Ecto neural progenitor cell (in vitro differentiated cells): ENCODE measurements at places on chromosomes 7 and 10.
A peak's percentile ranks its signal among the peaks of the same experiment; 100 is the strongest.

DNA sequence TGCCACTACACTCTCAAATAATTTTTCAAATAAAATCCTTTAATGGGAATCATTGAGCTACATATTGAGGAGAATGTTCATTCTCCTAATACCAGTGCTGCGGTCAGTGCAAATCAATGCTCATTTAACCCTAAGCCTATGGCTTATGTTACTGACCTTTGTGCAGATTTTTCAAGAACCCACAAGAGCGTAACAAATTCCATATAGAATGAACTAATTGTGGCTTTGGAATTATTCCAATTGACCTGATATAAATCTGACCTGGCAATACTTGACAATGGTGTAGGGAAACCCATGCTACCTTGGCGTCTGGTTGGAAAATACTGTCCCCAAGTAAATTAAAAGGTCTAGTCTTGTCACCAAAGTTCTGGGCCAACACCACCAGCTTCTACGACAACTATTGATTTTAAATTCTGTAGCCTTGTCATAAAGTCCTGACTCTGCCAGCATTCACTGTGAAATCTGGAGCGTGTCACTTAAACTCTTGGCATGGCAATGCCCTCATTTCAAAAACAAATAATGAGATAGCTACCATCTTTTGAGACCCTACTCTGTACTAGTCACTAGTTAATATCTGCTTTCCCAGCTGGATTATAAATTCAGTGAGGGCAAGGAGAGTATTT is 320.9 kb downstream of the AHR start:
- DNase-seq = no peak

GRCh38 chr7:80159802-80160201 is 25.2 kb downstream of the GNAI1 start:
- DNase-seq = no peak

GRCh38 chr7:15751191-15751701 is 64.8 kb upstream of the MEOX2 start:
- no peak for DNase-seq

- no peak for DNase-seq
These were observed 258.1 kb upstream of the GRB10 start for GRCh38 chr7:51040787-51041186.

DNA sequence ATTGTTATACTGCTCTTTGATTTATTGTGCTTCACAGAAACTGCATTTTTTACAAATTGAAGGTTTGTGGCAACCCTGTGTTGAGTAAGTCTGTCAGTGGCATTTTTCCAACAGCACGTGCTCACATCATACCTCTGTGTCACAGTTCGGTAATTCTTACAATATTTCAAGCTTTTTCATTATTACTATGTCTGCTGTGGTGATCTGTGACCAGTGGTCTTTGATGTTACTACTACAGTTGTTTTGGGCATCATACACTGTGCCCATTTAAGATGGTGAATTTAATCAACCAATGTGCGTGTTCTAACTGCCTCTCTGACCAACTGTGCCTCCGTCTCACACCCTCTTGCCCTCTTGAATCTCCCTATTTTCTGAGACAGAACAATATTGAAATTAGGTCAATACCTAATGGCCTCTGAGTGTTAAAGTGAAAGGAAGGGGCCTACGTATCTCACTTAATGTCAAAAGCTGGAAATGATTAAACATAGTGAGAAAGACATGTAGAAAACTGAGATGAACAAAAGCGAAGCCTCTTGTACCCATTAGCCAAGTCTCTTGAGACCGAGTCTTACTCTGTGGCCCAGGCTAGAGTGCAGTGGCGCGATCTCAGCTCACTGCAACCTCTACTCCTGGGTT is 20.2 kb upstream of the ASL start:
- no peak for DNase-seq

DNA sequence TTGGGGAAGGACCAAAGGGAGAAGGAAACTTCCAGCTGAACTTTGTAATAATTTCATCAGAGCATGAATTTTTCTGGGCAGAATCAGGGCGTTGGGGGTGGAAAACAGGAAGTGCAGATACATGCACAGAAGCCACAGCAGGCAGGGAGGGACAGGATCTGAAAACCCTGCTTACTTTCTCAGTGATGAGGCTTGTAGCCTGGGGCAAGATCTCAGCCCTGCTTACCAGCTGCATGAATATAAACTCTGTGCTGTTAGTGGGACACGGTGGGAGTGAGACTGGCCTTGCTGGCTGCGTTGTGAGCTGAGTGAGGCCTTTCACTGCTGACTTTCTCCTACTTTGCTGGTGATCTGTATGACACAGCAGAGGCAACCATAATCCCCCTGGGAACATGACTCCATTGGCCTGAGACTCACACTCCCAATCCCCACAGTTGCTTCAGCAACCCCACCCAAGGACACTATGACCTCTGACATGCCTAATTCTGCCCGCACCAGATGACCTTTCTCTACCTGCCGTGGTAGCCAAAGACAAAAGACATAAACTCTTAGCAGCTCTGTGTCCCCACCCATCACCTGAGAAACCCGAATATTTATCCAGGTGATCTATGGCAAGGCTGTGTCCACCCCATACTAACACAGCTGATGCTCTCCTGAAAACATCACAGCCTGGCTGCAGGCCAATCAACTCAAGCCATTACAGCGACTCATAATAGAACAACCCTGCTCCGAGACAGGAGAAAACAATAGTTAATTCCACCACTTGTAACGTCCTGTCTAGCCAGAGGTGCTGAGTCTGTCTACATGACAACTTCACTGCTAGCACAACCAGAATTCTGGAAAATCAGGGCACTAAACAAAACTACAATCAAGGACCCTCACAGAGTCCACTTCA is 190.7 kb upstream of the CHRM2 start:
- no peak for DNase-seq

DNA sequence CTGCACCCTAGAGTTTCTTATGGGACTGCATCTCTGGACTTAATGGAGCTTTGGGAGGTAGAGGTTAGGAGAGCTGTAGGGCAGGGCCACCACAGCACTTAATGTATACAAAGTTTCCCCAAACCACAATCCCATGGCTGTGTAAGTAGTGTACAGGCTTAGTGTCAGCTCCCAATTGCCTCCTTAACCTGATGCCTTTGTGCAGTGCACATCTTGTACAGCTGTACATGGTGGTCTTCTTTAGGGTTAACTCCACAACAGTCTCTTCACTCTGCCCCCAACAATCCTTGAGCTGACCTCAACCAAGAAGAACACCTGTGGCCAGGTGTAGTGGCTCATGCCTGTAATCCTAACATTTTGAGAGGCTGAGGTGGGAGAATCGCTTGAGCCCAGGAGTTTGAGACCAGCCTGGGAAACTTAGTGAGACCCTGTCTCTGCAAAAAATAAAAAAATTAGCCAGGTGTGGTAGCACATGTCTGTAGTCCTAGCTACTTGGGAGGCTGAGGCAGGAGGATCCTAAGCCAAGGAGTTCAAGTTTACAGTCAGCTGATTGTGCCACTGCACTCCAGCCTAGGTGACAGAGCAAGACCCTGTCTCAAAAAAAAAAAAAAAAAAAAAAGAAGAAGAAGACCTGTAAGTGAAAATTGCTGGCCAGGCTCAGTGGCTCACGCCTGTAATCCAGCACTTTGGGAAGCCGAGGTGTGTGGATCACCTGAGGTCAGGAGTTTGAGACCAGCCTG is 6.8 kb downstream of the PLAU start:
- DNase-seq = no peak

DNA sequence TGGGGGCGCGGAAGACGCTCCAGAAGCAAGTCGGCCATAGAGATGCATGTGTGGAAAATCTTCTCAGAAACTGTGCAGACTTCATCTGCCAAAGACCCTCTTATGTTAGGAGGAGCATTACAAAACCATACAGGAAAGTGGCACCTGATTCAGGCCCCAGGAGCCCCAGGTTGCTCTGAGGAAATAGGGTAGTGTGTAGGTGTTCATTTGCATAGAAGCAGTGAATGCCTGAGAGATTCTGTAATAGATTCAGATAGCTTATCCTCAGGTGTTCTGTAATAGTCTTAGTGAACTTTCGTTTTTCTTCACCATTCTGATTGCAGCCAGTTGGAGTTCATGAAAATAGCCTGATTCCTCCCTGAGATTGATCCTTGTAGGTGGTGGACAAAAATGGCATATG is 106.4 kb upstream of the GJD4 start:
- DNase-seq = no peak

- no peak for DNase-seq
These were observed 736.8 kb downstream of the PCDH15 start for GRCh38 chr10:54064215-54064614.

- no peak for DNase-seq
These were observed 88.8 kb downstream of the SEMA3C start for GRCh38 chr7:80830010-80830409.

DNA sequence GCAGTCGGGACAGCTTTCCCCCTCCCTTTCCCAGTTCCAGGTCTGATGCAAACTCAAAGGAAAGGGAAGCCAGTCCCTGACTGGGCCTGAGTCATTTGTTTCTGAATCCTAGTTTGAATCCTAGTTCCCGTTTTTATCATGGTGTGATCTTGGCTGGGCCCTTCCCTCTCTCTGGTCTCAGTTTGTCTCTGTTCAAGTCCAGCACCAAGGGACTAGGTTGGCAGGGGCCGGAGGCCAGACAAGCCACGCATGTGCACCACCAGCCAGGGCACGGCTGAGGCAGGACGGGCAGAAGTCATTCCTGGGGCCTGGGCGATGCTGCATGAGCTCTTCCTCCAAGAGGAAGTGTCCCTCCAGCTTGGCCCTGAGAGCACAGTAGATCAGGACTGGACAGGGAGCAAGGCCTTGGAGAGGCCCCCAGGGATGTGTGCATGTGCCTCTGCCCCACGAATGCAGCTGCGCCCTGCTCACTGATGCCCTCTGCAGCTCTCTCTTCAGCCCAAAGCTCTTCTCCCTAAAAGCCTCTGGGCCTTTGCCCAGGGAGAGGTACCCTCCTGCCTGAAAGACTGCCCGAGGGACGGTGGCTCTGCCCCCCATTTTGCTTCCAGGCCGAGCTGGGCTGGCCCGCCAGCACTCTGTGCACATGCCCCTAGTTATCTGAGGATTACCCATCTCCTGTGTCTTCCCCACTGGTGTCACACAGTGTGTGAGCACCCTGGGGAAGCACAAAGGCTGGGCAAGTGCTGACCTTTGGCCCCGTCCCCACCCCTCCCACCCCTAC is 86.7 kb downstream of the ZMIZ1 start:
- DNase-seq = no peak

- DNase-seq = no peak
These were observed 35.0 kb downstream of the GLRX3 start for GRCh38 chr10:130171196-130171595.

GRCh38 chr10:114839901-114840300 is 18.3 kb downstream of the FHIP2A start:
- no peak for DNase-seq

DNA sequence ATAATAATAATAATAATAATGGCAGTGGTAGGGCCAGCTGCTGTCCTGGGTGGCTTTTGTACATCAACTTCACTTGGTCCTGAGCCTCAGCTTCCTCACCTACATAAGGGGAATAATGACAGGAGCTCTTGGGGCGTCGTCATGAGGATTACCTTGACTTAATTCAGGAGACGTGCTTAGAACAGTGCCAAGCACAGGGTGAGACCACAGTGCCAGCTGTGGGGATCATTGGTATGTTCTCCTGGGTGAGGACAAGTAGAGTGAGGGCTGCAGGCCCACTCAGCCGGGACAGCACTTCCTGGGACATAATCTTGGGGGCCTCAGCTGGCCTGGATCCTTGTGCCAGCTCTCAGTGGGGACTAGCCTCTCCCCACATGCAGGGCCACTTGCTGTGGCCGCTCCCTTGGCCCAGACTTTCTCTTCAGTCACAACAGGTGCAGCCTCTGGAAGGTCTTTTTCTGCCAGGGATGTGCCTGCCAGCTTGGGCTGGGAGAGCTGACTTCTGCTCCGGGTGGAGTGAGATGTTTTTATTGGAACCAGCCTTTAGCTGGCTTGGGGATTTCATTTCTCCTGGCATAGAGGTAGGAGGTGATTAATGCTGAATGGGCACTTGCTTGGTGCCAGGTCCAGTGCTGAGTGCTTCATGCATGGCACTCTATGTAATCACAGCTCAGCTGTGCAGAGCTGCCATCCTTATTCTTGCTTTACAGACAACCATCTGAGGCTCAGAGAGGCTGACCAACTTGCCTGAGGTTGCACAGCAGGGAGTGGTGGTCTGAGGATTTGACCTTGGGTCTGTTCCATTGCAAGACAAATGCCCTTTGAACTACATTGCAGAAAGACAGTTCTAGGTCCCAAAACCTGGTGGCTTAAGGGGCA is 45.3 kb downstream of the TSPAN15 start:
- no peak for DNase-seq

DNA sequence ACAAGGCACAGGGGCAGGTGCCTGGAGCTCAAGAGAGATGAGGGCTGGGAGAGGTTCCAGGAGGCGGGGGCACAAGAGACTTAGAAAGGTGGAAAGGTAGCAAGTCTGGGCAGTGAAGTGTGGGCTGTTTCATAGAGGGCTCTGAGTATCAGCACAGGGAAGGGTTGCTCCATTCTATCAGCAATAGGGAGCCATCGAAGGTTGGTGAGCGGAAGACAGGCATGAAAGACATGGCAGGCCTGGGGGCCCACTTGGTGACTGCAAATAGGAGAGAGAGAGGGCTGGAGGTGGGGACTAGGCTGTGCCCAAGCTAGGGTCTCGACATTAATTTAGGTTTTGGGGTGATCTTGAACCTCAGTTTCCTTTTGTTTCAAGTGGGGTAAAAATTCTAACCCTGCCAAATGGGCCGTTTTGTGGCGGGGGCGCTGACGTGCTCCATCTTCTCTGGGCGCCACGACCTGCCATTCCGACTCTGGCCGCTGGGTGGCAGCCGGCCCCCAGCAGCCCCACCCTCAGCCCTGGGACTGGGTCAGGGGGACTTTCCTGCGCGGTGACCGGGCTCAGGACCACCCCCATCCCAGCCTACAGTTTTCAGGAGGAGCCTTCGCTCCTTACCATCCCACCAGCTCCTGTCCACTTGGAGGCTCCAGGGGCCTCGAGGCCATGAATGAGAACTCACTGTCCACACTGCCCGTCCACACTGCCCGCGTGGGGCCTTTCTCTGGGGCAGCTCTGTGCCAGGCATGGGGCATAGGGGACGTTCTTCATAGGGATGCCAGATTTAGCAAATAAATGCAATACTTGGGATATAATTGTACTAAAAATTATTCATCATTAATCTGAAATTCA is 37.2 kb upstream of the PCBD1 start:
- peak; percentile 86 for DNase-seq

GRCh38 chr10:125738206-125738605 is 18.7 kb downstream of the EDRF1 start:
- DNase-seq = no peak

DNA sequence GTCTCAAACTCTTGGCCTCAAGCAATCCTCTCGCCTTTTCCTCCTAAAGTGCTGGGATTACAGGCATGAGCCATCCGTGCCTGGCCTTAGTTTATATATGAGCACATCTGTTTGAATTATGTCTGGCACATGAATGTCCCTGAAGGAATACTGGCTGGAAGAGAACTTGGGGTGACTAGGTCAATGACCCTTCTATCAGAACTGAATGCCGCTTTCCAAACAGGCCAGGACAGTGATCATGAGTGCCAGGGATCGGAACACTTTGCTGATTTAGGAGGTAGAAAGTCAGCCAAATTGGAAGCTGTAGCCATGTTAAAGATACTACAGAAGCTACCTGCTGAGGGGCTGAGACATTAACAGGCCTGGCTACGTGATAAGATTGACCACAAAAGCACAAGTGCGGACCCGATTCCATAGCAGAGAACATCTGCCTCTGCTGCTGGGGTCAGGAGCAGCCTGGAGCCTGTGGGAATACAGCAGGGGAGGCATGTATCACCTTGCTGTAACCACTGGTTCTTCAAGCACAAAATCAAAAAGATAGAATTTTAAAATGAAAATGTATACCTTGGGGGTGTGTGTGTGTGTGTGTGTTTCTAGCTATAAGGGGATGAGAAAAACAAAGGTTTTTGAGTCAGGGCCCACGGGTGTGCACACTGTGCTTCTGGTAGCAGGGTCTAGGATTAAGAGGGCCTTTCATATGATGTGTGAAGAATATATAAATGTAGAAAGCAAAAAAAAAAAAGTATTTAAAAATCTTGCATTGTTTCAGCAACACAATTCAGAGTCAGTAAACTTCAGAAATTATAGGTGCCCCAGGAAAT is 293.7 kb downstream of the BBS9 start:
- DNase-seq = no peak
